ENCODE measurements at places on chromosomes 7 and 10.

DNA sequence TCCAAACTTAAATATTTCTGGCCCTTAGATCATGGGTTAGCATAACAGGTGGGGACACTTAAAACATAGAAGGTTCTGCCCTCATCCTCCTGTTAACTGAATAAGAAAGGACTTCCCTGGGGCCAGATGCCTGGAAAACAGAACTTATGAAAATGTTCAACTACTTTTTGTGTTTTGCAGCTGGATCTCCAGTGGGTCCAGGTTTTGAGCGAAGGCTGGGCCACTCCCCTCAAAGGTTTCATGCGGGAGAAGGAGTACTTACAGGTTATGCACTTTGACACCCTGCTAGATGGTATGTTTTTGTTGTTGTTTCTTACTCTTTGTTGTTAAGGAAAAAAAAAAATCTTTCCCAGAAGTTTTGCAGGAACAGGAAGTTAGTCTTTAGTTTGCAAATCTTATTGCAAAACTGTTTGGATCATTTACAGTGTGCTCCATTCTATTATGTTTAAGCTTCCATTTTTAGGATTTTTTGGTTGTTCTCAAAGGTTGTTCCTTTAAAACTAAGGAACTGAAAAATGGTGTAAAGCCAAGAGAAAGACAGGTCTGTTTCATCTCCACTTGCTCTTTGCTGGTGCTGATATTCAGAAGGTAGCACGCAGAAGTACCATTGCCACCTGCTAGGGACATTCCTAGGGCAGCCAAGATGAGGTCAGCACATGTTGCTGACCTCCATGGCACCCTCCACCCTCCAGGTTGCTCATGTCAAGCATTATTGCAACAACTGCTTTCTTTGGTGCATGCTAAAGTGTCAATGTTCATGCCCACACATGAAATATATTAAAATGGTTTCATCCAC lies 56.1 kb downstream of the PAPSS2 start:
- DNase-seq = no peak

DNA sequence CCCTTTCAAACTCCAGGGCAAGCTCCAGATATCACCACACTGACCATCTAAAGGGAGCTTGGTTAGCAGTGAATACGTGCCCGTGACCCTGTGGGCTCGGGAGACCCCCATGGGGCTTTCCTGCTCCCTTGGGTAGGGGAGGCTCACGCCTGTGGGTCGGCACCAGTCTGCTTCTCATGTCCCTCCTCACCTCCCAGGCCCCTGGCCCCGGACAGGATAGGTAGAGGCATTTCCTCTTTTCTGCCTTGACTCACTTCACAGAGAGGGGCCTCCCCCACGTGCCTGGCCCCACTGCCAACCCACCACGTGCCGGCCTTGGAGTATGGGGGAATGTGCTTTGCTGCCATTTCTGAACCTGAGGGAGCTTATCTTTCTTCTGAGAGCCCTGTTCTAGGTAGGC lies 131.3 kb upstream of the FAM20C start:
- no peak for DNase-seq

DNA sequence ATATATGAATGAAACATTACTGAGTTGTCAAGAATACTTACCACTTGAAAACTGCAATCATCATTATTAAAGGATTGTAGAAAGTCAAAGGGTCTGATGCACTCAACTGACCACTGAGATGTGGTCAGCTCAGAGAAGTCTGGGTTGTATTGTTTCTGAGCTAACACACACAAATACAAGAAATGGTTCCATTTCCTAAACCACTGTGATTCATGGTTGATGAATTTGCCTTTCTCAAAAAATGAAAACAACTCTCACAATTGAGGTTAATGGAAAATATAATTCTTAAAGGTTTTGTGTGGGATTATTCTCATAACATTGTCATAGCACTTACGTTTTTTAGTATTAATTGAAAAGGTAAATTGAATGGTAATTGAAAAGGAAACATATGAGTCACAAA lies 45.6 kb upstream of the TAS2R16 start:
- no peak for DNase-seq

GRCh38 chr7:5699467-5700384 lies 81.7 kb downstream of the RNF216 start:
- DNase-seq = peak; percentile 79

- DNase-seq = no peak
Measured at GRCh38 chr7:45657890-45658715, 83.9 kb downstream of the ADCY1 start.

GRCh38 chr10:115861455-115861854 lies 411.6 kb downstream of the GFRA1 start:
- DNase-seq = no peak

GRCh38 chr7:30139836-30140384 lies 5.1 kb downstream of the MTURN start:
- no peak for DNase-seq

GRCh38 chr10:12533151-12533550 lies 183.8 kb downstream of the CAMK1D start:
- no peak for DNase-seq

DNA sequence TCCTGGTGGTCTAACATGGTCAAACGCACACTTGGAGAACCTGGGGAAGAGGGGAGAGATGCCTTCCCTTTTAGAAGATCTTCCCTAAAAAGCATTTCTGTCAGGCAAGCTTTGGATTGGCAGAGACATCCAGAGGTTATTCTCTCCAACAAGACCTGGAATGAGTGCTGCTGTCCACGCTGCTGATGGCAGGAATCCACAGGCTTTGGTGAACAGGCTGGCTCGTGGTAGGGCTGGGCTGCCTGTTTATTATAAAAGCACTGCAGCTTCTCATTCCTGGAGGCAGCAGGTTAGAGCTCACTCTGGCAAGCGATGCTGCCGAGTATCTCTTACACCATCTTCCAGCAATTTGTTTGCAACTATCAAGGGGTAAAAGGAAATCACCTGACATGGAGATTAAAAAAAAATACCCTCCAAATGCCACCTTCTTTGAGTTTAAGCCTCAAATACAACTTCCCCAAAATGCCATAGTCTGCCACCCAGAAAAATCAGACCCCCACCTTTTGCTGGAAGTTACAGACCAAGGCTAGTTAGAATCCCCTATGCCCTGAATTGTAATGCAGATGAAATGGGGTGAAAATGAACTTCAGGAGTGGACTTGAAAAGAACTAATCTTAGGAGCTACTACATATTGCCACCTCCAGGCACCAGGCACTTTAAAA lies 152.1 kb upstream of the KMT2E start:
- no peak for DNase-seq

DNA sequence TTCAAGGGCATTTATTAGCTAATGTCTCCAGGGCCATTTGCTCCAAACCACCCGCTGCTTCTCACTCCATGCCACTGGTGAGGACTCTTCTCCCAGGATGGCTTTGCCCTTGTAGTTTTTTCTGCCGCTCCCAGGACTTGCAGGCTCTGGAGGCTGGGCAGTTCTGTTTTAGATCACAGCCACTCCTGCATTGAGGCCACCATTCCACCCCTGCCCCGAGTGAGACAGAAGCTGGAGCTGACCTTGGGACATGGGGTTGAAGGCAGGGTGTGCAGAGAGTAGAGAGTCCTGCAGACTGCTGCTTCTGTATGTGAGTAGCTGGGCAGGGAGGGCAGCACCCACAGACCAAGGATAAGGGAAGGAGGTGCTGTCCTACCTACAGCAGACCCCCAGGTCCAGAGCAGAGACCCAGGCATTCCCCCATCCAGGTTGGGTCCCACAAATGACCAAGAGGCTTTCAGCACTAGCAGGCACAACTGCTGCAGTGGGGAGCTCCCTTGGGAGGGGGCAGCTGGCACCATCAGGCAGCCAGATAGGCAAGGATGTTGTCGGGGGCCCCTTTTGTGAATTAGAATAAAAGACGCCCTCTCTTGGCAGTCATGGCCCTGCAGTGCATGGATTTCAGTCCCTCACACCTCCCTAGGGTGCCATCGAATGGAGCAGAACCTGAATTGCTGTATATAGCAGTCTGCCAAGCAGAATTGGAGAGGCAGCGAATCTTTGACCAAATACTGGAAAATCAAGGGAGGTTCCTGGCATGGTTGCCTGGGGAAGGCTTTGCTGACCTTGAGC lies 22.7 kb upstream of the ADCYAP1R1 start:
- DNase-seq = no peak

- no peak for DNase-seq
Measured at GRCh38 chr10:600876-601659, 88.4 kb downstream of the DIP2C start.

GRCh38 chr10:115827231-115828009 lies 445.6 kb downstream of the GFRA1 start:
- no peak for DNase-seq

DNA sequence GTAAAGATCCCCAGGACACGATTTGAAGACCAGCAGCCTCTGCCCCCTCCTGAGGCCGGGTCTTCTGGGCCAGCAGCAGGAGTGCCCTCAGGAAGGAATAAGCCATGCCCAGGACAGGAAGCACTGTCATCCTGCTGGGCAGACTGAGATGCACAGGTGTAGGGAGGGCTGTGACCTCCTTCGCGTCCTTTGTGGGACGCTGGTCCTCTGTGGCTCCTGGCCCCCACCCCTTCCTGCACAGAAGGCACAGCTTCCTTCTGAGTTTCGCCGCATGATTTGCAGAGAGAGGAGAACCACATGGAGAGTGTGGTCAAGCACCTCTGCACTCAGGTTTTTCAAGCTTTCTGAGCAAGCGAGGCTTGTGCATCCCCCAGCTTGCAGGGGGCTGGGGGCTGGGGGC lies 112.7 kb downstream of the RGS10 start:
- DNase-seq = no peak
